NCI-H1436 treated with DMSO at 0.1 percent for 48 hours (cell line): ENCODE measurements at places on chromosomes 2 and 18.

DNA sequence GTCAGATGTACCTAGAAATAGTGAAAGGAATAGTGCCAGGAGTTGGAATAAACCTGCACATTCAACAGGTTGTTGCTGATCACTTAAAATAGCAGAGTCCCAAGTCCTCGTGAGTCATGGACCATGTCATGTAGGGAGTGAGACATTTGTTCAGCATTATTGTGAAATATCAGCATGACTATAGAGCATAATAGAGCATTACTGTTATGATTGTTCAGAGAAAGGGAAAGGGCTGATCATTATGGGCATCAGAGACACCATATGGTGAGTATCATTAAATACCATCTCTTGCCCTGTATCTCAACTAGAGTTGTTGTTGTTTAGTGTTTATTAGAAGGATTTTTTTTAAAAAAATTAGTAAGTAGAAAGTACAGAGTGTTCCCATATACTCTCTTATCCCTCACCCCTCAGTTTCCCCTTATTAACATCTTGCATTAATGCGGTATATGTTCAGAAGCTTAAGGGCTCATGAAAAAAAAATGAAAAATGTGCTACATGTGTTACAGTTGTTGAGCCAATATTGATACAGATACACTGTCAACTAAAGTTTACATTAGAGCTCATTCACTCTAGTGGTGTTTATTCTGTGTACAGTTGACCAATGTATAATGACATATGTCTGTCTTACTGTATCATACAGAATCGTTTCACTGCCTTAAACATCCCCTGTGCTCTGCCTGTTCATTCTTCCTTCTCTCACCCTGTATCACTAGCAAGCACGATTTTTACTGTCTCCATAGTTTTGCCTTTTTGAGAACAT, 5.7 kb downstream of the ELAC1 start:
- DNase-seq, result no peak

DNA sequence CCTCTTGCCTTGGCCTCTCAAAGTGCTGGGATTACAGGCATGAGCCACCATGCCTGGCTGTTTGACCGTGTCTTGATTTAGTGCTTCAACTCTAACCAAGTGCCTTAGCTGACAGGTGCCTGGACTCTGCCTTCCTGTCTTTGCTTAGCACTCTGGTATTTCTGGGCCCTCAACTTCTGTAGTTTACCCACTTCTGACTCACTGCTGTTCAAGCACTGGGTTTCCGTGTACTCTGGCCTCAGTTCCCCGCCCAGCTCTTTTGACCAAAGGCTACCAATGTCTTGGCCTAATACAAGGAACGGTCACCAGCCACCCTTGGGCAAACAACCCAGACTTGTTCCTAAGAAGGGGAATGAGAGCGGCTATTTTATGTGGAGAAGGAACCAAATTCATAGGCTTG, 35.7 kb upstream of the CABLES1 start:
- DNase-seq, result no peak

DNA sequence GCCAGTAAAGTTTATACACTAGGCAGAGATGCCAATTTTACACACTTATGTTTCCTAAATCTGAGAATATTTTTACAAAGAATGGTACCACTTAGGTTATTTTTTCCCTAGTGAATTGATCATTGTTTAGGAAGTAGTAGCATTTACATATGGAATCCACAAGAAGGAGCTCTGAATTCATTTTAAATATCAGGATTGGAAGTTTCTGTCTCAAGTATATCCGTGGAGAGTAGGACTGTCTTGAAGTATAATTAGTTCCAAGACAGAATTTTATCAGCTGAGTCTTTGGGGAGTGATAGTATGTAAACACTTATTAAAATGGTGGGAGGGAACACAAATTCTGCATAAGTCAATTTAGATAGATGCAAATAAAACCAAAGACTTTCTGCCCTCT, 82.3 kb upstream of the FAM98A start:
- DNase-seq, result no peak

DNA sequence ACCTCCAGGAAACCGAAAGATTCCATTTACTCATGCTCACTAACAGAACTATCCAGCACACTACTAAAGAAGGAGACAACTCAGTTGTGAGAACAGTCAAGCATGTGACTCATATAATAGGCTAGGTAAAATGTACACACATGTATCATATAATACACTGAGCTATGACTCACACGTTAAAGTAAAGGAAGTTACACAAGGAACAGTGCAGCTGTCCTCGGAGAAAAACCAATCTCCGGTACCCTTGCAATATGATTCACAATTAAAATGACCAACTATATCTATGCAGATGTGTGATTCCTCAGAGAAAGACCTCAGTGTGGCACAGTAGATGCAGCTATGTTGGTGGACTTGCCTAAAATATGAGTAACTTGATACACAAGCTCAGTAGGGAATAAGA, 76.5 kb downstream of the STRN start:
- DNase-seq, result peak; percentile 43
